ENCODE measurements at places on chromosomes 1 and 21. TPM values are rescaled to one million over a fixed set of nuclear protein-coding genes. Genes with fewer than 3 reads are reported as not detected.
A peak's percentile ranks its signal among the peaks of the same experiment; 100 is the strongest.

DNA sequence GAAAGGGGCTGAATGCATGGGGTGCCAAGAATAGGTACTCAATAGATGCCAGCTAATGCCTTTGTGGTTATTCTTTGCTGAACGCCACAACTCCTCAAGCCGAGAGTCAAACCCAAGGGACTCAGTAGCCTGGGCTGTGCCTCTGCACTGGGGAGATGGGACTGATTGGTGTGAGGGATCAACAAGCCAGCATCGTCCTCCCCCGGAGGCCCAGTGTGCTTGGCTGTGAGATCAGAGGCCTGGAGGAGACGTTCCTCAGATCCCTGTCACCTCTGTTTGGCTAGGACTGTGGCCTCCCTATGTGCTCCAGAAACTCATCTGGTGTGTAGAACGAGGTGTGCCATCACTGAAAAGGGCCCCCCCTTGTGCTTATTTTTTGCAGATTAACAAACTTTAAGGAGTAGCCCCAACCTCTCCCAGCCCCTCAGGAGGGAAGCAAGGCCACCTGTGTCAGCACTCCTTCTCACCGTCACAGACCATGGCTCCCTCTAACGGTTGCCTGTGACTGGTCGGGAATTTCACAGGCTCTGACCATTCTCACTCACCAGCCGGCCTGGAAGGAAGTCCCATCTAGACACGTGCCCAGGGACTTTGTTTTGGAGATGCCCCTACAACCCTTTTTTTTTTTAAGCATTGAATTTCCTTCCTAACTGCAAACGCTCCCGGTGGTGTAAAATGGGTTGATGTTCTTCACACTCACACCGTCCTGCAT, 194.0 kb upstream of the VAMP3 start:
- peak; percentile 45 for DNase-seq

- DNase-seq, result peak; percentile 95
Measured at GRCh38 chr1:156898161-156898566, 4.6 kb downstream of the PEAR1 start.

DNA sequence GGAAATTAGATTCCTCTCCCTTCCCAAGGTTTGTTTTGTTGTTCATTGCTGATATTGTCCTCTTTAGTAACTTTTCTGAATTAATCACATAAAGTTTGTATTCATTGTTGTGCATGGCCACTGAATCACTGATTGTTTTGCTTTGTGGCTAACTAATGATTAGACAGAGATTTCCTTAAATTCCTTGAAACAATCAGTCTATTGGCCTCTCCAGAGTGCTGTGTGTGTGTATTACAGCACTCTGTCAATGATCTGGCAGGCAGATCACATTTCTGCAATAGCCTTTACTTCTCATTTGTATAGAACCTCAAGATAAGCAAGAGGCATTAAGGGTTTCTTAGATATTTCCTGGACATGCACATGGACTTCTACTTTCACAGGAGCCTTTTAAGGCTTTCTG, 78.6 kb downstream of the DUSP10 start:
- no peak for DNase-seq

DNA sequence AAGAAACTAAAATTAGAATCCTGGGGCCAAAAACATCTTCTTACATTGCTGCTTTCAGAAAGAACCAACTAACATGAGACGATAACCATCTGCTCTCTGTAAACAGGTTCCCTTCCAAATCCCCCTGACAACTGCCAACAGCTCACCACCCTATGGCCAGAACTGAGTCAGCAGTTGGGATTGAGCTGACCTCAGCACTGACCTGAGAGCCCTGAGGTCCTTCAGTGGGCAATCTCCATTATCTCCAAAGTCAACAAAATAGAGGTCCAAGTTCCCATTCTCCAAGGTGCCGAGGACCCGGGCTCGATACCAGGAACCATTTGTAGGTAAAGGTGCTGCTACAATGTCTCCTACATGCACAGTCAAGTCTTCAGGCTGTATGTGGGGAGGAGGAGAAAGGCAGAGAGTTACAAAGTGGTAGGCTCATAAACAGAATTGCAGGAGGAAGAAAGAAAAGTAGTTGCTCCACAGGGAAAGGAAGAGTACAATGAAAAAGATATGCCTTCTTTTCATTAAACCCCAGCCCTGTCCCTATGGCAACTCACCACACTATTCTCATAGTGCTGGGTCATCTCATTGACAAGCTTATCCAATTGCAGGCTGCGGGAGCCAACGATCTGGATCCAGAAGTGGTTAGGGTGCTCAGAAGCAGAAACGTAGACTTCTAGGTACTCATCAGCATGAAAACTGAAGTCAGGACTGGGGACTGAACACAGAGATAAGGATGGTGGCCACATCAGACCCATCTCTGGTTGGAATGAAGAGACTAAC, 12.8 kb upstream of the MRPL9 start:
- DNase-seq, result no peak

DNA sequence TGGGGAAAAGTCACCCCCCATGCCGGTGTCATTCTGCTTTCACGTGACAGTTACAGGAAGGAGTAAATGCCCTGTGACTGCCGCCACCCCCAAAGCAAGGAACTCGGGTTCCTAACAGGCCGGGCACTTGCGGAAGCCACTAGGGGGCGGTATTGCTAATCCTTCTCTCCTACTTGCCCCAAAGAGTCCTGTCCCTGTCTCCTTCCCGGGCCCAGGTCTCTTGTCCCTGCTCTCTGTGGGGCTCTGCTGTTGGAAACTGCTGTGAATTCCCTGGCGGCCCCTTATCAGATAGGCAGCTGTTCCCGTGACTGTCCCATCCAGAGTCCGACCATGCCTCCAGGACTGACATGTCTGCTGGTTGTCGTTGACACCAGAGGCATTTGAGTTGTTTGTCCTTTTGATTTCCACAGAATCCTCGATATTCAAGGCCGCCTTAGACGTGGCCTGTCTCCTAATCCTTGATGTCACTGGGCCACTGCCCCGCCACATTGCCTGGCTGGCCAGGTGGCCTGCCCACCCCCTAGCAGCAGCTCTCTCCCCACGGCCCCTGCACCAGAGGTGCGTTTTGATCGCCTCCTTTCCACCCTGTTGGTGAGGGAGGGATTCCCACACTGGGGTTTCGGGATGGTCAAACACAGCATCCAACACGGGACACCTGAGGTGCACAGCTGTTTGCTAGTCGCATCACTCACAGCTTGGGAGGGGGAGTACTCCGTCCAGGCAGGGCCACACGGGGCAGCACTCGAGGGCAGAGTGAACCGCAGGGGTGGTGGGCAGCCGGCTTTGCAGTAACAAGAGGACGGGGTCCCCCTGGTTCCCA, 37.3 kb downstream of the CHAF1B start:
- DNase-seq, result peak; percentile 79

DNA sequence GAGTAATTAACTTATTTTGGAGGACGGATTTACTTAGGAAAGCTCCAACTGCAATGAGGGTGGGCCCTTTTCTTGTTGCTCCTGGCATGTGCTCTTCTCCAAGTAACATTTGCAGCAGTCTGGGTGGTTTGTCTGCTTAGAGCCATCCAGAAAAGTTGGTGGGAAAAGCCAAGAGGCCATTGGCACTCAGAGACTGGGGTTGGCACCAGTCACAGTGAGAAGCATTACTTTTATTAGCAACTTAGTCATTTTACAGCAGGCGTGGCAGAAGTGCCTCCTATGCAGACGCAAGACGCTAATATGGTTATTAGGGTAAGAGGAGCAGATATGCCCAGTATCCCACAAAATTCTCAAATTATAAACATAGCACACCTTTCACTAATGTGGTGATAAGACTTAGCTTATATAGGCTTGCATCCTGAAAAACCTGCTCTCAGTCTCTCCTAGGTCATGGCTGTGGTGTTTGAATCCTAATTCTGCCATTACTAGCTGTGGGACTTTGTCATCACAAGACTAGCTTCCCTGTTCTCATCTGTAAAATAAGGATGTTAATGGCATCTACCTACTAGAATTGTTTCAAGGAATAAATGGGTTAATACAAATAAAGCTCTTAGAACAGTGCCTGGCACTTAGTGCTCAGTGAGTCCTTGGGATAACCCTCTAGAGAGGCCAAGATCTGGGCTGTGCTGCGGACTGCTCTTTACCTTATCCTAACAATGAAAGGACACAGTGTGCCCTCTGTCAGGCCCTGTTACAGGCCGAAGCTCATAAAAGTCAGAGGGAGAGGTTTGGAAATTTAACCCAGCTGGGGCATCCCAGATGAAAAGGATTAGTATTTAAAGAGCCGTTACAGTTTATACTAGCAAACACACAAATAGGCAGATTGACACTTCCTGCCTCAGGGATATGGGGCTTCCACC, 154.6 kb downstream of the ROR1 start:
- no peak for DNase-seq

DNA sequence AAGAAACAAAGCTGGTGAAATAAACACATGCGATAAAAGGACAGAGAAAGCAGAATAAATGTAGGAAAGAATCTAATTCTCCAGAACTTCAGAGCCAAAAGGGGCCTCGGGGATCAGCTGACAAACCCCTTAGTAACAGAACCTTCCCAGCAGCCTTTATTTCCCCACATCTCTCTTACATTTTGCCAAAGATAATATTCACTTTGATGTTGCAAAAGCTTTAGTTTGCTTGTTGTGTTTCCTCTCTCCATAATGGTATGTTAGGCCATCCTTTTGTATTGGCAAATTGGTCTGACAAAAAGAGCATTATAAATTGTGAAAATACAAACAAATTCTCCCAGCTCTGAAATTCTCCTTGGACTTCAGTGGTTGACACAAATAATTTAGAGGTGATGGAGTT, 54.9 kb downstream of the OPTC start:
- no peak for DNase-seq

DNA sequence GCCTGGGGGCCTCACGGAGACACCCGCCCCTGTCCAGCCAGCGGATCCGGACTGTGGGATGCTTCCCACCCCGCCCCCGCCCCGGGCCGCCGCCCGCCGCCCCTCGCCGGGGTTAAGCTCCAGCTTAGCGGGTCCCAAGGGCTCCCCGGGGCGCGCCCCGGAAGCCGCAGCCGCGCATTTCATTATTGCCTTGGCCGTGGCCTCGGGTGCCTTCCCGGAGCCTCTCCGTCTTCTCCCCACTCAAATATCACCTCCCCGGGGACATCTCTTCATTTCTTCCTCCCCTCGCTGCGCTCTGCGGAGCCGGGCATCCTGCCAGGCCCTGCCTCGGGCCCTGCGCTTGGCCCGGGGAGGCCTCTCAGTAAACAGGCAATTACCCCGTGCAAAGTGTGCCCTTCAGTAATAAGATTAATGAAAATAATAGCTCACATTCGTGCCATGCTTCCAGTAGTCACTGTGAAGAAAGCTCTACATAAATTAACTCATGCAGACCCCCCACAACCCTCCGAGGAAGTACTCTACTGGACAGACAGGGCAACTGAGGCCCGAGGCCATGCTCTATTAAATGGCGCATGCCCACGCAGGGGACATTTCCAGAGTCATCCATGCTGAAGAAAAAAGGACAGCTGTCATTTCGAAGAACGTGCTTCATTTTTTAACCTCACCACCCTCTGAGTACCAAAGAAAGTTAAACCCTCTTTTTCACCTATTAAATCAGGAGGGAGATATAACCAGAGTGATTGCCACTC, 49.9 kb upstream of the LAPTM5 start:
- peak; percentile 91 for DNase-seq

GRCh38 chr1:44327679-44328491, 27.2 kb downstream of the ERI3 start:
- DNase-seq, result peak; percentile 96

GRCh38 chr1:234509457-234510328, 30.7 kb upstream of the TARBP1 start:
- no peak for DNase-seq

DNA sequence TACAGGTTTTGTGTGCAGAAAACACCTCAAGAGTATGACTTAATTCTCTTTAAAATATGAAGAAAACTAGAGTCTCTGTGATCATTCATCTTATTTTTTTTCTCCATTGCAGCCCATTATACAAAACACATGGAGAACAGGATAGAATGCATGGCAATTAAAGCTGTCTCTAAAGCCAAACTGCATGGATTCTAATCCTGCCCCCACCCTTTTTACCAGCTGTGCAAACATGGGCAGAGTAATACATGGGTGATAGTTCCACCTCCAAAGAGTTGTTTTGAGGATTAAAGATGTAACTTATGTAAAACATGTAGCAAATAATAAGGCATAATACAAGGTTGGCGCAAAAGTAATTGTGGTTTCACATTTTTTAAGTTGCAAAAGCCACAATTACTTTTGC, 114.4 kb downstream of the CLEC20A start:
- DNase-seq, result no peak

DNA sequence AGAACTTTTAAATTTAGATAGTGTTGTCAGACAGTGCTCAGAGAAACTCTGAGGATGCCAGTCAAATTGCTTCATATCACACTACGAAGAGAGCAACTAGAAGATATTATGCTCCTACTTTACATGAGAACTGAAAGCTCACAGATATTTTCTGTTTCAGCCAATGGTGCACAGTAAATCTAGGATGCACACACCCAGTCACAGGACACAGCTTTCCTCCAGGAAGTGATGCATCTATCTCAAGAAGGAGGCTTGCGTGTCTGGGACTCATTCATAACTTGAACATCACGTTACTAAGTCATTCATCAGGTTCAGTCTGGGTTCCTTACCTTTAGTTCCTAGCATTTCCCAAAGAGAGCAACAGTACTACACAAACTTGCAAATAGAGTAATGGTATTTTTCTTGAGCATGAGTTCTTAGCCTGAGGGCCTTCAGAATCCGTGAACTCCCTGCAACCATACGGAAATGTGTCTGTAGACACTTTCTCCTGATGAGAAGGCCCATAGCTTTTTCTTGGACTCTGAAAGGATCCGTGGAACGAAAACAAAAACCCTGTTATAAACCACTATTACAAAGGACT, 12.2 kb downstream of the ZNF697 start:
- no peak for DNase-seq

DNA sequence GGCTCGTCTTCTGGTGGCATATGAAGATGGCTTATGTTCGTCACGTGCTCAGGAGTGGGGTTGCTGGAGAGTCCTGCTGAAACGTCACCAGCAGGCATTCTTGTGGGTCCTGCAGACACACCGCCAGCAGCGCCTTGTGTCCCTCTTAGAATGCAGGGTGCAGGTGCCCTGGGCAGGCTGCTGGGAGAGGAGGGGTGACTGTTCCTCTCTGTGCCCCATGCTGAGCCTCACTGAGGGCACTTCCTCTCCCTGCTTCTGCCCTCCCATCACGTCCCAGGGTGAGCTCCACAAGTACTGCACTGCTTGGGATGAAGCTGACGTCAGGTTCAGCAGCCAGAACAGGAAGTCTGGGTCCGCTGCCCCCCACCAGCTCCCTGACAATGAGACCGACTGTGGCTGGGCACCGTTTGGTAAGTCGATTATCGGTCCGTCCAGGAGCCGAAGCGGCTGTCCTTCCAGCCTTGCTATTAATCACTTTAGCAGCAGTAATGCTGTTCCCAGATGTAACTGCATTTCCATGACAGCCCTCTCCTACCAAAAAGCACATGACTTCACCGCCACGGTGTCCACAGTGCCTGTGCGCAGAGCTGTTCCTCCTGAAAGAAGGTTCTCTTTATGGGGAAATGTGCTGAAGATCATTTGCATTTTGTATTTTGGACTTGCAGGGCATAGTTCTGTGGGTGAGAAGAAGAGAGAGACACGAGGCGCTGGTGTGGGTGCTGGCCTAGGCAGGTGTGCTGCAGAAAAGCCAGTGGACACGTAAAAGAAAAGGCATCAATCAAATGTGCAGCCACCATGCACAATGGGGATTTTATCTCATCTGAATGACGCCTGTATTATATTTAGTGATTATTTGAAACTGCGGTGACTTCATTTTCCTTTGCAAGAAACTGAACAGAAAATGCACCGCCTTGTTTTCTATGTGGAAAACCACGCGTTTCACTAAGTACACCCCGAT, 21.0 kb downstream of the SLC37A1 start:
- peak; percentile 89 for DNase-seq

GRCh38 chr1:159250638-159251216, 46.1 kb downstream of the ACKR1 start:
- no peak for DNase-seq

Gene LCE2A
- total RNA-seq, result not detected

Gene IVL
- not detected for total RNA-seq

Gene NHLH2
- total RNA-seq, result not detected

Gene LORICRIN
- total RNA-seq, result not detected

Gene APCS
- not detected for total RNA-seq

Gene AJAP1
- 0.57 TPM for total RNA-seq

Data from posterior vena cava (tissue), 2 donors.